ENCODE measurements at places on chromosomes 11 and 22.
A peak's percentile ranks its signal among the peaks of the same experiment; 100 is the strongest.

DNA sequence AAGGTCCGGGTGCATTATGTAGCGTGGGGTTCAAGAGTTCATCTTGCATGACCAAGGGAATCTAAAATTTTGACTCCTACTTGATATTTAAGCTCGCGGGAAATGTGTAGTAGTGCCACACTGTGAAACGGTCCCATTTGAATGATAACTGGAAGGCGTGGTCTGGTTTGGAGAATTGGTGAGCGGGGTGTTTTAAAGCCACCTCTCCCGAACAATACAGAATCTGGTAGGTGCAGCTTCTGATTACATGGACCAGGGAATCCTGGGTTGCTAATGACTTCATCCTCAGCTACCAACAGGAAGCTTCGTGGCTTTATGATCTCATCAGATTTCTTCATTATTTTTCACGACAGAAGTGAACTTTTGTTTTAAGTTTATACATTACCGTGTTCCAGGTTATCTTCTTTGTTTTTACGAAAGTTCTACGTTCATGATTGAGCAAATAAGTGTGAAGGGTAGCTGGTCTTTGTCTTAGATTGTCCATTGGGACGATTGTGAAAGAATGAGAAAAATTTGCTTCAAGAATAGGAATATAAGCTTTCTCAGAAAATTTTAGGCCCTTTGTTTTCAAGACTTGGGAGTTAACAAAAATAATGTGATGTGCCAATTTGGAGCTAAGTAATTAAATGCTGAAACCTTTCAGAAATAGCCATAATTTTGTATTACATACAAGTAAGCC is 1.7 kb downstream of the QSER1 start:
- peak; percentile 30 for DNase-seq

DNA sequence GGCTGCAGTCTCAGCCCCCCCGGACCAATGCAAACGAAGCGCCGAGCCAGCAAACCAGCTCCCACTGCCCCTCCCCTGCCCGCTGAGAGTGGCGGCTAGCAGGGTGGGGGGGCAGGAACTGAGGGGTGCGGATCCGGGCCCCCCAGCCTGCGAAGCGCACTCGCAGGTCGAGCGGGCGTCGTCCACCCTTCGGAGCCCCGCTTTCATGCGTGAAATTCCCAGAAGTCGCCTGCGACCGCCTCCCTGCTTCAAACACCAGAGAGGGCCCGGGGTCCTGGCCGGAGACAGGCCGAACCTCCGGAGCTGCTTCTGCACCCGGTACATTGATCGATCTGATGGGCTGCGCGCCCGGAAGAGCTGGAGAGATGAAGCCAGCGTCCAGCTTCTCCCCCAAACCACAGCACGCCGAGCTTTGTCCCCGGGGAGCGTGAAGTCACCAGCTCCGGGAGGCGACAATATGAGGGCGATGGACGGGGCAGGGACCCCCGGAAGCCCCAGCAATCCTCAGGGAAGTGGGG is 646 bp upstream of the PATZ1 start:
- DNase-seq: peak; percentile 54

DNA sequence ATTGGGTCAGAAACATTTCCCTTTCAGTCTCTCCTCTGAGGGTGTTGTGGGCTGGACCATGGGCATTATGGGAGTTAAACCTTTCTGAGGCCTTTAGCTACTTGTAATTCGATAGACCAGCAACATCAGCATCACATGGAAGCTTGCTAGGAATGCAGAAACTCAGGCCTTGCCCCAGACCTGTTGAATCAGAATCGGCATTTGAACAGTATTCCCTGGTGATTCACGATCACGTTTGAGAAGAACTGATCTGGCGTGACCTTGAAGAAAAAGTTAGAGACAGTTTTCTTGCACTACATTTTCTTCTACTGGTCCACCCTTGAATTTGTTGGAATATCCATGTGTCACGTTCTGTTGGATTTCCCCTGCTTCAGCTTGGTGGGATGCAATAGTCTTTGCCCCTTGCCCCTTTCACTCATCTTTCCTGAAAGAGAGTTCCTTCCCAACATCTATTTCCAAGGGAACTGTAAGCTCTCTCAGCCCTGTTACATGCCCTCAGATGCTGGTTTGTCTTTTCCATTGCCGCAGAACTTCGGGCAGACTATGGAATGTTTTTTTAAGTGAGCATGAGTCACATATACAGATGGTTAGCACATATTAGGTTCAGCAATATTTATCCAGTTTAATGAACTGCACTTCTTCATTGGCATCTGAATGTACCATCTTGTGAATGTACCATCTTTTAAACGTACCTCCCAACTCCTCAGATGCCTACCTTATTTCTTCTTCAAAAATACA is 23.9 kb downstream of the EHF start:
- no peak for DNase-seq

DNA sequence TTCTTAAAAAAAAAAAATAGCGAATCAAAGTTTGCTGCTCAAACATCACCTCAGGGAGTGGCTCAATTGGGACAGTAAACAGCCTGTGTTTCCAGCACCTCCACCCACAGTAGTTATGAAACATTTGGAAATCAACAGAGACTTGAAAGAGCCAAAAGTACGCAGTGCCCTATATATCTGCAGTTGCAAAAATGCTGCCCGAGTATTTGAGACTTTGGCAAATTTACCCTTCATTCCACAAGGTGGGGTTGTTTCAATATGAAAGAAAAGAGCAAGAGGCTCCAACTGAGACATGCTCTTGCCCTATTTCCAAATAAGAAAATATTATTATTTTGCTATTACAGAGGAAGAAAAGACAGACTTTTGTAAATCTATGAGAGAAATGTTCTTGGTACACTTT is 851.1 kb upstream of the RAG2 start:
- no peak for DNase-seq

DNA sequence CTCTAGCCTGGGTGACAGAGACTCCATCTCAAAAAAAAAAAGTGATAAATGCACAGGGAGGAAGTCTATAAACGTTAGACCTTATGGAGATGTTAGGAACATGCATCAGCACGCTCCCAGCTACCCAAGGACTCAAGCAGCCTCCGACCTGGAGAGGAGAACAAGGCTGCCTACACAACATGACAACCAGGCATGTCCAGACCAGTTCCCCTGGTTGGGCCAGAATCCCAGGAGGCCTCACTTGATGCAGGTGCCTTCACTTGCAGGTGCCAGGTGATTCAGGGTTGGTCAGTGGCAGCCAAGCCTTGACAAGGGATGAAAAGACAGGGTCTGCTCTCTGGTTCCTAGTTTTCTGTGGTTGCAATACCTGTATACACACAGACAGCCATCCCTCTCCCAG is 5.9 kb downstream of the RANGAP1 start:
- DNase-seq: no peak

DNA sequence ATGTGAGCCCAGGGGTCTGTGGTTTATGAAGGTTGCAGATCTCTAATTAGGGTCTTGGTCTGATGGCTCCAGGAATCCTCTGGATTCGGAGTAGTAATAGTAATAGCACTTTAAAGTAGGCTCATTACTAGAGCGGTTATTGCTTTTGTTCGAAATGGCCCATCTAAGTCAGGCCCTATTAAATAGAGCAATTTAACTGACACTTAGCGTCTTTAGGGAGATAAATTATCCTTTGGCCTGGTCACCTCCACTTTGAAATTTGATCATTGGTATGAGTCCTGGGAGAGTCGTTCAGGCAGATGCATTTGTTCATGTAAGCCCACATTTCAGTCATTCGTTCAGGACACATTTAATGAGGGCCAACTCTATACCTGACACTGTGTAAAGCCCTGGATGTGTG is 54.8 kb downstream of the LDLRAD3 start:
- no peak for DNase-seq

DNA sequence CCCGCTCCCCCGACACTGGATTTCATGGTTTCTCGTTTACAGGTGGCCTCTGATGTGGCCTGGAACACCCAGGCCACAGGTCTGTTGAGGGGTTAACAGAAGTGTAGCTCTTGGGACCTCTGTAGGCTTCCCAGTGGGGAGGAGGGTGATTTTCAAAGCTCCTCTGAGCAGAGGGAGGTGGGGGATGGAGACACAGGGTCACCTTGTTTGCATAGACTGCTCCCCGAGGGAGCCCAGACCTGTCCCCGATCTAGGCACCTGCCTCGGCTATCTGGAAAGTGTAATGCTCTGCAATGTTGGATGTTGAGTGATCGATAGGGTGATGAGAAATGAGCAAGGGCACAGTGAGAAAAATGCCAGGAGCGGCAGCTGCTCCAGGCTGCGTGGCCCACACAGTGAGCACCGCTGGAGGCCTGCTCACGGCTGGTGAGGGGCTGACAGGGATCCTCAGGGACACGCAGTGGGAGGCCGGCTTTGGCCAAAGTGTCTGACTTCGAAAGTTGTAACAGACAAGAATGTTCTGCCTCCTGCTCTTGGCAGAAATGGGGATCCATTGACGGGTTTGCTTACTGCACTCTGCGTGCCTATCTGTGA is 594.1 kb downstream of the BRD1 start:
- DNase-seq: no peak

DNA sequence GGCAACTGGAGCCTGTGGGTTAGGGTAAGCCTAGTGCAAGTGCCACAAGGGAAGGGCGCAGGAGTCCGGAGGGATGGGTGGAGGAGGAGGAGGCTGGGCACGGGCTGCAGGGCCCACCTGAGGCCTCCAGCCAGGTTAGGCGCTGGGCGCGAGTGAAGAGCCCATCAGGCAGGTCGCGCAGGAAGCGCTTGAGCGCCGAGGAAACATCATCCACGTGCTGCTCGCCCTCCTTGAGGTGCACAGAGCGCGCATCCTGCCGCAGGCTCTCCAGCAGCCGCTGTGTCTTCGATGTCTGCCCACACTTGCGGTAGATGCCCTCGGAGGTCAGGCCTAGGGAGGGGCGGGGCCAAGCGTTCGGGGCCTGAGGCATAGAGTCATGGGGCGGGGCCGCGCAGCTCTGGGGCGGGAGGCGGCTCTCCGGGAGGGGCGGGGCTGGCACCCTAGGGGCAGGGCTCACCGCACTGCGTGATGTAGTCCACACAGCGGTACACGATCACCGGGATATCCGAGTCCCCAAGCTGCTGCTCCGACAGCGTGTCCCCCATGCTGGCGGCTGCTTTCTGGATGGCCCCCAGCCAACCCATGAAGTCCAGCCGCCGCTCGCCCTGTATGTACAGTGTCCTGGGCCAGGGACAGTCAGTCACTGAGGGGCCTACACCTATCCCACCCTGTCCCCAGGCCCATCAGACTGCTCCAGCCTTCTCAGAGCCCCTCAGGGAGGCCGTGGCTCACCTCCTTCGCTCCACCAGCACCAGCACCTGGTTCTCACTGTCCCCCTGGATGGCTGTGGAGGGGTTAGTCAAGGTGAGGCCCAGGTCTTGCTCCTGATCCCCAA is 22.9 kb upstream of the PDE2A start:
- no peak for DNase-seq

- no peak for DNase-seq
Observed at GRCh38 chr11:17581036-17581731, 34.1 kb downstream of the OTOG start.

DNA sequence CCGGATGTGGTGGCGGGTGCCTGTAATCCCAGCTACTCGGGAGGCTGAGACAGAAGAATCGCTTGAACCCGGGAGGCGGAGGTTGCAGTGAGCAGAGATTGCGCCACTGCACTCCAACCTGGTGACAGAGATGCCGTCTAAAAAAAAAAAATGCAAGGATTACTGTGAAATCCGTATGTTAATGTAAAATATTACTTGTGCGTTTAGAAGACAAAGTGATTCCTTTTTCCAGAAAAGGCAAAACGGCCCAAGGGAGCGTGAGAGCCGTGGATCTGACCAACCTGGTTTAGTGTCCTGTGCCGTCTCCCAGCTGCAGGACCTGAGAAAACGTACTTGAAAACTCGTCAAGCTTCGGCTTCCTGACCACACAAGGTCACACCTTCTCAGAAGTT is 905 bp downstream of the HDHD5 start:
- DNase-seq: no peak

Data from activated naive CD8-positive, alpha-beta T cell treated with anti-CD3 and anti-CD28 coated beads, Interleukin-2, amount 50 U/mL, for 24 hours (primary cell).